Central memory CD8-positive, alpha-beta T cell (primary cell): ENCODE measurements at places on chromosomes 3 and 15.

GRCh38 chr15:63405683-63406390, 24.2 kb upstream of the CA12 start:
- no peak for DNase-seq

- no peak for DNase-seq
Observed at GRCh38 chr15:101162701-101163483, 89.0 kb downstream of the CHSY1 start.

DNA sequence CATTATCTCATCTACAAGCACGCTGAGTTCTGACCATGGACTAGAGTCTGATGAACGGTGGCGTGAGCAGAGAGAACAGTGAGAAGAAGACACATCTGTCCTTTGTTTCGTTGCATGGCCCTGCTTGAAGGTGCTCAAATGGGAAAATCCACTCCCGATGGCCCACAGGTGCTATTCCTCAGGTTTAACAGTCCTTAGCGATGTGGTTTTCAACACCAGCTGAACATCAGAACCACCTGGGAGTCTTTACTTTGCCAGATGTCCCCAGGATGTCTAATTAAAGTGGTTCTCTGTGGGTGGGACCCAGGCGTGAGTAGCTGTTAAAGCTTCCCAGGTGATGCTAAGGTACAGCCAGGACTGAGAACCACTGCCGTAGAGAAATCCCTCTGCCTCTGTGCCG, 13.0 kb downstream of the ADAMTS17 start:
- DNase-seq: no peak

DNA sequence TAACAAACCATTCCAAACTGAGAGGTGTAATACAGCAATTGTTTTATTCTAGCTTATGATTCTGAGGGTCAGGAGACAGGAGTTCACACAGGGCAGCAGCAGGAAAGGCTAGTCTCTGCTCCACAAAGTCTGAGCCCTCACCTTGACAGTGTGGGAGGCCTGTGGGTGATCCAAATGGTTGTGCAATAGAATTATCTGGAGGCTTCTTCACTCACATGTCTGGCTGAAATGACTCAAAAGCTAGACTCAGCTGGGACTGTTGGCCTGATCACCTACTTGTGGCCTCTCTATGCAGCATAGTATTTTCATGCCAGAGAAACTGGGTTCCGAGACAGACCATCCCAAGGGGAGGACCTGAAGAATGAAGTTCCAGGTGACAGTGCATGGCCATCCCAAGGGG, 233.9 kb upstream of the UBE2E2 start:
- DNase-seq: no peak

DNA sequence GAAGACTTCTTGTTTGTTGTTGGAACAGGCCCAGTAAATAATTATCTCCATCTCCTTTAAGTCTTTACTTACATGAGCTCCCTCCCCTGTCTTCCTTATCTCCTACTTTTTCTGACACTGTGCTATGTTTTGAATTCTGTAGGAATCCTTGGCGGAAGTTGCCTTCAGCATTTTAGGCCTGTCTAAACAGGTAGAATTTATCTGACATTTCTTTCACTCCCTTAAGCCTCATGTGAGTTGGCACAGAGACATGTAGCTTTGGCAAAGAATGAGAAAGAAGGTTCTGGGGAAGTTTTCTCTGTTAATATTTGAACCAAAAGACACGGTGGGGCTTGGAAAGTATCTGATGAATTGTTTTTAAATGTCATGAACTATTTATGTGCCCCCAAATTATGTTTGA, 8.1 kb downstream of the MCTP2 start:
- no peak for DNase-seq

DNA sequence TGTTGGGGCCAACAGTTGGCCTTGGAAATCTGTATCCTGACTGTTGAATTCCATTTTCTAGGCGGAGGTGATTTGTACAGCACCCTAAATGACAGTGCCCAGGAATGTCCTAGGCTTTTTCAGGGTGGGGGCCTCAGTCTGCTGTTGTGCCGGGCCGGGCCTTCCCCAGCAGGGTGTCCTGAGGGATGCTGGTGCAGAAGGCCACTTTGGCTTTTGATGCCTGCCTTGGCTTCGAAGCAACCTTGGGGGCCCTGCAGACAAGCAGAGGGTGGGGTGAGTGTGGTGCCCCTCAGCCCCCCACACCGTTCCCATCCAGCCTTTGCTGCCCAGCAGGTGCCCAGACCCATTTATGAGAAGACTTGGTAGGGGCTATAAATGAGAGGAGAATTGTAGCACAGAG, 33.0 kb downstream of the SYNM start:
- DNase-seq: no peak

- DNase-seq: no peak
Observed at GRCh38 chr3:138688871-138689299, 80.3 kb downstream of the FAIM start.

DNA sequence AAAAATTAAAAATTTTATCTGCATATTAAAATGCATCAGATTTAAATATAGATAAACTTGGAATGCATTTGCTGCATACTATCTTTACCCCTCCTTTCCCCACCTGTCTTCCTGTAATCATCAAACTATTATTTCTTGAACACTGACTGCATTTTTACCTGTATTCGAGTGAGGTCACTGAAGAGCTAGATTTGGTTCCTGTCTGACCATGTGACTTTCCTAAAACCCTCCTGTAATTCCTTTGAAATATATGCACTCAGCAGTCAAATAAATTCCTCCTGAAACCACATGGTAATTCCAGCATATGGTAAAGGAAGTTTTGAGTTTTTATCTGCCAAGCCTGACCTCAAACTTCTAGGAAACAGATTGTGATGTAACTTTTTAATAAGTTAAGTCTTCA, 445.6 kb upstream of the FRG2C start:
- no peak for DNase-seq

GRCh38 chr15:45606841-45607240, 19.7 kb downstream of the BLOC1S6 start:
- no peak for DNase-seq

DNA sequence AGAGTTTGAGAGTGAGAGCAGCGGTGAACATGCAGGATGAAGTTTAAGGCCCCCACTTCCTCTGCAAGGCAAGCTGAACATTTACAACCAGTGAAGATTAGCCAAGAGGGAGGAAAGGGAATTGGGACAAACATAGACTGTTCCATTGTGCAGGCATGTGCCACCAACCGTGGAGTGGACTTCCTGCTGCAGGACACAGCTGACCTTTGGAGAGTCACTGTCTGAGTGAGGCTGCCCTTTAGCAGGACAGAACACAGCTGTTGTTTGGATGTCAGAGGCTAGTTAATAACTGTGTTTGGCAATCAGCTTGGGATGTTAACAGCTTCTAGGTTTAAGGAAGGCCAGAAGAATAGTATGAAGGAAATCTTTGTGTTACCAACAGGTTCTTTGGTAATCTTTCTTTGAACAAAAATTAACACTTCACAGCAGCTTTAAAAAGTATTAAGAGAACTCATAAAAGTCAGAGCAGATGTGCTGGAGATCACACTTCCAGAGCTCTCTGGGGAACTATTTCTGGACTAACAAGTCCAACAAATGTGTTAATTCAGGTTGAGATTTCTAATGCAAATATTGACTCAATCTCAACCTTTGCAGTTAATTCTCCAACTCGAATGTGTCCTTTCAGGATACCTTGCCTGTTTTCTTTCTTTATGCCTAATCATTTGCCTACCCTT, 31.4 kb downstream of the CTDSPL start:
- DNase-seq: no peak
